ENCODE measurements at places on chromosomes 16 and 17.
A peak's percentile ranks its signal among the peaks of the same experiment; 100 is the strongest.

GRCh38 chr17:40554646-40555295 is 10.5 kb downstream of the CCR7 start:
- no peak for DNase-seq

- no peak for DNase-seq
Measured at GRCh38 chr17:42097691-42098631, at the start of gene ZNF385C. TSS of gene ZNF385C (minus strand) at chr17:42098473. CDS start at chr17:42063056, 35,417 bp downstream.

- no peak for DNase-seq
Measured at GRCh38 chr17:63932721-63933120, 590 bp upstream of the CD79B start.

DNA sequence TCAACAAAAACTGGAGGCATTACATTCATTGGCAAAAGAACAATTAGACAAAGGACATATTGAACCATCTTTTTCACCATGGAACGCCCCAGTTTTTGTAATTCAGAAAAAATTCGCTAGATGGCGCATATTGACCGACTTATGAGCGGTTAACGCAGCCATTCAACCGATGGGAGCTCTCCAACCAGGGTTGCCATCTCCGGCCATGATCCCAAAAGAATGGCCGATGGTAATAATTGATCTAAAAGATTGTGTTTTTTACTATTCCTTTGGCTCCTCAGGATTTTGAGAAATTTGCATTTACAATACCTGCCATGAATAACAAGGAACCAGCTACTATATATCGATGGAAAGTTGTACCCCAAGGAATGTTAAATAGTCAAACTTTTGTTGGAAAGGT is 21.4 kb downstream of the ALOX15B start:
- DNase-seq: peak; percentile 27

DNA sequence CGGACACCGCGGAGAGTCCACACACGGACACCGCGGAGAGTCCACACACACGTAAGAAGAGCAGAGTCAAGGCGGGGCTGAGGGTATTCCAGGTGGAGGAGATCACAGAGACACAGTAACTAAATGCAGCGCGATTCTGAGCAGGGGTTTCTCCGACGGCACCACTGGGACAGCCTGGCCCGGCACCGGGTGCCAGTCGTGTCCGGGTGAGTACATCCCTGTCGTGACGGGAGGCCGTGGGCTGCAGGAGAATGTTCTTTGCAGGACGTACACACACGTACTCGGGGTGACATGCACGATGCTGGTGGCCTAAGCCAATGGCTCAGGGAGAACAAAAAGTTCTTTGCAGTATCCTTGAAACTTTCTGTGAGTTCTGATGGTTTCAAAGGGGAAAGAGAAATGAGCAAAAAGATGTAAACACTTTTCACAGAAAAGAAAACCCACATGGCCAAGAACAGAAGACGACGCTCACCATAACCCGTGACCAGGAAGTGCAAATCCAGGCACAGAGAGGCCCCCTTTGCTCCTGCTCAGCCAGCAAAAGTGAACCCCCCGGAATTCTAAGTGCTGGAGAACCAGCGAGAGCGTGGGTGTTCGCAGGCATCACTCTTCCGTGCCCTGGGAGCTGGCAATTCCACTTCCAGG is 53.7 kb upstream of the METRNL start:
- no peak for DNase-seq

- DNase-seq: no peak
Measured at GRCh38 chr16:70688246-70688742, 2.4 kb upstream of the MTSS2 start.

GRCh38 chr17:879546-880442 is 97.6 kb downstream of the MRM3 start:
- peak; percentile 36 for DNase-seq

Data from stimulated activated CD8-positive, alpha-beta memory T cell treated with anti-CD3 and anti-CD28 coated beads, Interleukin-15, amount 100 ng/mL, for 48 hours (primary cell).